Panc1 (cell line): ENCODE measurements at places on chromosomes 12 and 14.

GRCh38 chr12:18643681-18644080 lies 94.1 kb downstream of the PLCZ1 start:
- no peak for DNase-seq

- DNase-seq, result peak; percentile 12
Observed at GRCh38 chr12:82517027-82517426, 158.7 kb downstream of the METTL25 start.

DNA sequence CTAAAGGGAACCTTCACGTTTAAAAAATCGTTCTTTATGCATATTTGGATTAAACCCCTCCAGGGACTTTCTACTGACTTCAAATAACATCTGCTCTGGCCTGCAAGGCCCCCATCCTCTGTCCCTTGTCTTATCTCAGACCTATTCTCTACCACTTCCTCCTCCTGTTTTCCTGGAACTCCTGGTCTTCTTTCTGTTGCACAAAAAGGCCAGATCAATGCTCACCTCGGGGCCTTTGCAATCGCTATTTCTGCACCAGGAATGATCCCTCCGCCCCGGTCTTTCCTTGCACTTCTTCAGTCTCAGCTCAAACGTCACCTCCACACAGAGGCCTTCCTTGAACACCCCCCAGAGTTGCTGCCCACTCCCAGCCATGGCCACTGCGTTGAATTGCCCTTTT lies 57.6 kb upstream of the BEGAIN start:
- no peak for DNase-seq

DNA sequence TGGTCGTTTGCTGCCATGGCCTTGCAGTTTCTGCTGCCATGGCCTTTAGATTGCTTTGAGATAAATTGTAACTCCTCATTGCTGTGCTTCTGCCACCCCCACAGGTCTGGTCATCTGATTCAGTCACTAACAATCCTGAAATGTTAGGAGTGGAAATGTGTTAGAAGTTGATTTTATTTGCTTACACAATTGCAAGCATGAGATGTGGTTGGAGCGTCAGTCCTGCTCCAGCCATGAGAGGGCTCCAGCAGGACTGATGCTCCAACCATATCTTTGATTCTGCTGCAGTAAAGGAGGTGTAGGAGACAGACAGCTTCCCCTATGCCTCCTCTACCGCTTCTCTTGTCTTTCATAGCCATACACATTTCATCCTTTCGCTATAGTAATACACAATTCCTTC lies 226.8 kb upstream of the RGS6 start:
- DNase-seq, result no peak

DNA sequence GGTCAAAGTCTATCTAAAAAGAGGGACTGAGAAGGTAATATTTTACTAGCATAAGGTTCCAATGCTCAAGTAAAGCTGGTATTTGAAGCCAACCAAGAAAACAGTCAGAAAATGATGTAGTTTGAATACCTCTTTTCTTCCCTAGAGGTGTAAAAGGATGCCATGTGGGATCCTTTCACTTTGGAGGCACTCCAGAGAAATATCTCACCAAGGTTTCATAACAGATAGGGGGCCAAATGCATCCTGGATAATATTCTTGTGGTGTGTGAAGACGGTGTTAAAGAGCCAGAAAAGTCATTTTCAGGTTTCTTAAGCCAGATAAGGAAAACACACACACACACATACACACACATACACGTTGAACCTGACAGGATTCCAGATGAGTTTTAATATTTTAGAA lies 136.1 kb upstream of the PRKD1 start:
- no peak for DNase-seq

- no peak for DNase-seq
Observed at GRCh38 chr12:110171636-110172035, 47.5 kb downstream of the IFT81 start.

DNA sequence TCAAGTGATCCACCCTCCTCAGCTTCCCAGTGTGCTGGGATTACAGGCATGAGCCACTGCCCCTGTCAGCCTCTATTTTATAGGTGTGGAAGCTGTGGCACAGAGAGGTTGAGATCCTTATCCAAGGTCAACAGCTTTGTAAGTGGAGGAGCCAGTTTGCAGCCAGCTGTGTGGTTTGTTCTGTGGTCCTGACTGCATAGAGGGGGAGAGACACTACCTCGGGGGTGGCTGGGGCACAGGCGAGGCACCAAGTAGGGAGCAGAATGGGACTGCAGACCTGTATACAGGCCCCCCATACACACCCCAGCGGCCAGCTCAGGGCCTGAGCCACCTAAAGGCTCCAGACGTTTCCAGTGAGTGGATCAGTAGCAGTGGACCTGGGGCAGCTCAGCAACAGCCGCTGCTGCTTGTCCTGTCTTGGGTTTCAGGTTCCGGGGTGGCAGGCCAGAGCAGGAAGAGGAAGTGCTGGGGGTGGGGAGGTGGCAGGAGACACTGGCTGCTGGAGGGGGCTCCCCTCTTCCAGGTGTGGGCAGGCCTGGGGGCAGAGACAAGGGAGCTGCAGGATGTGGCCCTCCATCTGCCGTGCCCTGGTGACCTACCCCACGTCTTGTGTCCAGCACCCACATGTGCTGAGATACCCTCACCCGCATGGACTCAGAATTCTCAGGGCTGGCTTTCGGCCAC lies 11.0 kb downstream of the ORAI1 start:
- no peak for DNase-seq
